Hepatocyte (in vitro differentiated cells): ENCODE measurements at places on chromosomes 13 and 19.
A peak's percentile ranks its signal among the peaks of the same experiment; 100 is the strongest.

DNA sequence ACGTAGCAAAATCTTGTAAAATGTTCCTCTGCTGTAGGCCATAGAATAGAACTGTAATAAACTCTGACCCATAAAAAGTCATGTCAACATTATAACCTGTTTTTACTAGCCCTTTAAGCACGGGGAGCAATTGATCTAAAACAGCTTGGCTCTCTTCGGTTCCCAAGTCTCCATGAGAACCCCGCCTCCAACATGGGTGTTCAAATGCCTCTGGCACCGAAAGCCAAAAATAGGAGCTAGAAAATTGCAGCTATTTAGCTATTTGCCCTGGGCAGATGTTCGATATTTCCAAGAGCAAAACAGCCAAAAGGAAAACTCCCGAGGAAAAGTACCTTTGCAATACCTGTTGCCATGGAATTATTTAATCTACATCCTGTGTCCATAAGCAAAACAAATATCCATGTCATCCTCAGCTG lies 563.1 kb downstream of the EFNB2 start:
- DNase-seq: peak; percentile 34

- DNase-seq: peak; percentile 85
These were observed 40.5 kb downstream of the MAU2 start for GRCh38 chr19:19361075-19361594.

- no peak for DNase-seq
These were observed 18.5 kb downstream of the TNFRSF19 start for GRCh38 chr13:23588666-23589065.

GRCh38 chr19:33247441-33247819 lies 21.8 kb upstream of the SLC7A10 start:
- DNase-seq: no peak

DNA sequence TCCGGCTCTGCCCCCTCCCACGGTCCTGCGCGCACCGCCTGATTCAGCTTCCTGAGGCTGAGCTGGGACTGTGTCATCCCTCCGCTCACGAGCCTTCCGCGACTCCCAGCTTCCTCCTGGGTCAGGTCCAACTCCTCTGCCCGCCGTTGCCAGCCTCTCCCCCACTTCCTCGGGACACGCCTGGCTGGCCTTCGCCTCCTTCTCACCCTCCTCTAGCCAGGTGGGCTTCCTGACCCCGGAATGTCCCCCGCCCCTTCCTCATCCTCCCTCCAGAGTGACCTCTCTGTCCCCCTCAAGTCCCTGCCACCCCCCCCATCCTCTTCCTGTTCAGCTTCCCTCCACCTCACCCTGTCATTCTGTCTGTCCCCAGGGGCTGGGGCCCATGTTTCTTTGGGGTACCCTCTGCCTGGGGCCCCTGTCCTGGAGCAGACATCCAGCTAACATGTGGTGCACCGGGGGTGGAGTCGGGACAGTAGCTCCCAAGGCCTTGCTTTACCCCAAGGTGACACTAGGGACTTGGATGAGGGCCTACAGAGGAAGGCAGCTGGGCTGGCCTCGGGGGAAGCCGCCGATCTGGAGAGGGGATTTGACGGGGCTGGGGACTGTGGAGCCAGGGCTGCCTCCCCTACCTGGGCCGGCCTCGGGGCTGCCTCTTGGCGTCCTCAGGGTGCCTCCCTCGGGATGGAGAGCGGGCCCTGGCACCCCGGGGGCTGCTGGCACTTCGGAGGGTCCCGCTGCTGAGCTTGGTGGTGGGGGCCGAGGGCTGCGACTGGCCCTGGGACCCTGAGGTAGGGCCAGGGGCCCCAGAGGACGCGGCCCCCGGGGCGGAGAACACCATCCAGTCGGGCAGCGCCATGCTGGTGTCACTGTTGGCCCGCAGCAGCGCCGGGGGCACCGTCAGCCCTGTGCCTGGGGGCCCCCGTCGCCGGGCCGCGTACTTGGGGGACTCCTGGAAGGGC lies 16.5 kb downstream of the SHANK1 start:
- DNase-seq: no peak

GRCh38 chr13:99809926-99810325 lies 161.6 kb downstream of the ZIC5 start:
- DNase-seq: peak; percentile 25

DNA sequence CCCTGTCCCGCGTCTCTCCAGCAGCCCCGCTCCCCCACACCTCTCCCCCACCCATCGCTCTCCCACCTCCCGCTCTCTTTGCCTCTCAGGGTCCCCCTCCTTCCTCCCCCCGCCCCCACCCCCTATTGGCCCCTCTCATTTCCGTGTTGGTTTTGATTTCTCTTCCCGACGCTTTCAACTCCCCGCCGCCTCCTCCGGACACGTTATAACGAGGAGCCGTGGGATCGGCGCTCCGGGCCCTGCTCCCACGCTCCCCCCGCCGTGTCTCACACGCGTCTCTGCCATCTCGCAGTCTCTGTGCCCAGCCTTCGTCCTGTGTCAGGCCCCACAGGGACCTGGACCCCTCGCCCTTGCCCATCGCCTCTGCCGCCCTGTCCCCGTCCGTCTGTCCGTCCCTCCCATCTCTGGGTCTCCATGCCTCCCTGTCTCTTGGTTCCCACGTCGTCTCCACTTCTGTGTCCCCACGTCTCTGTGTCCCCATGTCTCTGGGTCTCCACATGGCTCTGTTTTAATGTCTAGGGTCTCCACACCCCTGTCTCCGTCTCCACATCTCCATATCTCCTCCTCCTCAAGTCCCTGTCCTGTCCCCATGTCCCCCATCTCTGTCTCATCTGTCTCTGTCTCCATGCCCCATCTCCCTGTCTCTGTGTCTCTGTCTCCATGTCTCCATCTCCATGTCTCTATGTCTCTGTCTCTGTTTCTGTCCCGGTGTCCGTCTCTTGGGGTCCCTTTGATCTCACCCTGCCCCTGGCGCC lies 13.1 kb downstream of the ERFL start:
- DNase-seq: no peak

DNA sequence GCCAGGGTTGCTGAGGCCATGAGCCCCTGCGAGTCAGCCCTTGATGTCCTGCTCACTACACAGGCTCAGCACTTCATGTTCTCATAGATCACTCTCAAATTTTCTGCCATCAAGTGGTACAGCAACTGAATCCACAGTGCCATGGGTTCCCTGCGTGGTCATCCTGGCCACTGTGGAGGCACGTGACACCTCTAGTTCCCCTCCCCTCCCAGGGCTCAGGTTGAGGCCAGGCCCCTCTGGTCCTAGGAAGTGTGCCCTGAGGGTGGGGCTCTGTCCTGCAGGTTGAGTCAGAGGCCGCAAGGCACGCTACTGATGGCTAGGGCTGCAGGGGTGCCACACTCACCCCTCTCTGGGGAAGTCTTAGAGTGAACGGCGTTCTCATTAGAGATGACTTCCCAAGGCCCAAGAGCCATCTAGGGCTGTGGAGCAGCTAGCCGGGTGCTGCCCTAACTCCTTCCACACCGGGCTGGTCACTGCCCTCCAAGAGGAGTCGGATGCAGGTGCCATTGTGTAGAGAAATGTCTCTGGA lies 39.8 kb upstream of the TPM4 start:
- DNase-seq: no peak

DNA sequence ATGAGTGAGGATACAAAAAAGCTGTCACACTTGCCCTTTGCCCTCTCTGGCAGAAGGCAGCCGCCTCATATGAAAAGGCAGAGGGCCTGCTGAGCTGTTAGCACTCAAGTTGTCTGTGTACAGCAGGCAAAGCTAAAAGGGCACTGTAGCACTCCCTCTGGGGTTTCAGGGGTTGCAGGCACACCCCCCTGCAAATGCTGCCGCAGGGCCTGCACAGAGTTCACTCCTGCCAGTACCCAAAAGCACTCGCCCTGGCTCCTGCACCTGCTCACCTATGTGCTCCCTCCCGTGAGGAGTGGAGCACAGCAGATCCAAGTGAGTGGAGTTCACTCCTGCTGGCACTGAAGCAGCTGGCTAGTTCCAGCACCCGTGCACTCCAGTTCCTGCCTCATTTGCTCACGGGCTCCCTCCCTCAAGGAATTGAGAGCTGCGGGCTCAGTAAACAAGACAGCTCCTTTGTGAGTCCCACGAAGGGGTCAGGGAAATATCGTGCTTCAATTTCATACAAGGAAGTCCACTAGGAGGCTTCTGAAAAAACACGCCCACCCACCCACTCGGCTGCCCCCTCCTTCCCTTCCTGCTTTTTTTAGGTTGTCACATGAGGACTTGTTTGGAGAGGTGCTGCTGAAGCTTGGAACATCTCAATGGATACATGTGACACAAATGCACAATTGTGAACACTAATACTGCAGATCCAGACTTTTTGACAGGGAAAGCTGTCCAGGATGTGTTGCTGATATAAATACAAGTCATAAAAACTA lies 9.9 kb upstream of the RCBTB2 start:
- peak; percentile 46 for DNase-seq

GRCh38 chr13:110349239-110349638 lies 42.2 kb downstream of the COL4A2 start:
- no peak for DNase-seq

DNA sequence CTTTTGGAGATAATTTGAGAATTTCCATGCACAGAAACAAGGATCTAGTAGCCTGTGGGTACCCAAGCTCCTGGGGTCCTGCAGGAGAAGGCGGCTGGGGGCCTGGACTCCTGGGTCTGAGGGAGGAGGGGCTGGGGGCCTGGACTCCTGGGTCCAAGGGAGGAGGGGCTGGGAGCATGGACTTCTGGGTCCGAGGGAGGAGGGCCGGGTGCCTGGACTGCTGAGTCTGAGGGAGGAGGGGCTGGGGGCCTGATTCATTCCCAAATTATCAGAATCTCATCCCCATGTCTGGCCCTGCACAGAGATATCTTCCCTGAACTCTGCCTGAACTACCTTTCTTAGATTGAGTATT lies 520 bp upstream of the RDH13 start:
- DNase-seq: no peak

DNA sequence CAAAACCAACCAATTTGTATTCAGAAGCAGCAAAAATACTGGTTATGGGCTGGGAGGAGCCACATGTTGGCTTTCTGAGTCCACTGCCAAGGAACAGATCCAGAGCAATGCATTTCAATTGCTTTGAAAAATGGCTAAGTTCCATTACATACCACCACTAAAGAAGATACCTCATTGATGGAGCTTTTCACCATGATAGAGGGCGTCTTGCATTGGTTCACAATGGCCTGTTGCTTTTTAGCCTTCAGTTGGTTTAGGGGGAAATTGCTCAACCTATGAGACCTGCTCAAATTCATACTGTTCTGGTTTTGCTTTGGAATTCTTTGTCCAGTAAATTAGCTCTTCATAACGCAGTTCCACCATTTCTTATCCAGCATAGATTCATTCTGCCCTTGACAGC lies 21.2 kb upstream of the CPB2 start:
- no peak for DNase-seq

- DNase-seq: no peak
These were observed 1338.1 kb upstream of the SLC10A2 start for GRCh38 chr13:104404325-104404724.

DNA sequence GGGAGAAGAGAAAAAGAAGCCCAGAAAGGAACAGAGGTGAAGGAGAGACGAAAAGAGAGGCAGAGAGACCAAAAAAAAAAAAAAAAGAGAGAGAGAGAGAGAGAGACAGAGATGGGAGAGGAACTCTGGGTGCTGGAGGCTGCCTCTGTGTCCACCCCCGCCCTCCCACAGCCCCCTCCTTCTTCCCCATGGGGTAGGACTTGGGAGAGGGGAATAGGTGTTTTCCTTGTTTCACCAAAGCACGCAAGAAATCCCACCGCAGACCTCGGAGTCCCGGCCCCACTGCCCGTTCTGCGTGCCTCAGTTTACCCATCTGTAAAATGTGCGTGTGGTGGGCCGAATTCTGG lies 4.9 kb downstream of the ONECUT3 start:
- DNase-seq: no peak
